BJ (cell line): ENCODE measurements at places on chromosomes 13 and 19. TPM values are rescaled to one million over a fixed set of nuclear protein-coding genes. Genes with fewer than 3 reads are reported as not detected.

DNA sequence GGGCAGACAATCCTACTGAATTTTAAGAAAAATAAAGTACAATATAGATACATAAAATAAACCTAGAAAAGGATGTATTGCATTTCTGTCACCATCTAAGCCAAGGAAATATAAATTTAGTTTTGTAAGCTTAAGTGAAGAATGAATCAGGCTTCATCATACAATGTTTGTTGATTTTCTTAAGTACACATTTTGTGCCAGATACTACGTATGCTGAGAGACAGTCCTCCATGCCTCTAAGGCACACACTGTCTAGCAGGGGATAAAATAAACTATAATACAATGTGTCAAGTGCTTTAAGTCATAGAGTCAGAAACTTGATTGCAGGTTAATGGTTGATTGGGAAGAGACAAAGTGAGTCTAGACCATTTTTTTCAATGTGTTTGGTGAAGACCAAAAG is 465.7 kb downstream of the TBC1D4 start:
- DNase-seq = no peak

- DNase-seq = no peak
Measured at GRCh38 chr13:105611424-105611823, 924.0 kb downstream of the EFNB2 start.

DNA sequence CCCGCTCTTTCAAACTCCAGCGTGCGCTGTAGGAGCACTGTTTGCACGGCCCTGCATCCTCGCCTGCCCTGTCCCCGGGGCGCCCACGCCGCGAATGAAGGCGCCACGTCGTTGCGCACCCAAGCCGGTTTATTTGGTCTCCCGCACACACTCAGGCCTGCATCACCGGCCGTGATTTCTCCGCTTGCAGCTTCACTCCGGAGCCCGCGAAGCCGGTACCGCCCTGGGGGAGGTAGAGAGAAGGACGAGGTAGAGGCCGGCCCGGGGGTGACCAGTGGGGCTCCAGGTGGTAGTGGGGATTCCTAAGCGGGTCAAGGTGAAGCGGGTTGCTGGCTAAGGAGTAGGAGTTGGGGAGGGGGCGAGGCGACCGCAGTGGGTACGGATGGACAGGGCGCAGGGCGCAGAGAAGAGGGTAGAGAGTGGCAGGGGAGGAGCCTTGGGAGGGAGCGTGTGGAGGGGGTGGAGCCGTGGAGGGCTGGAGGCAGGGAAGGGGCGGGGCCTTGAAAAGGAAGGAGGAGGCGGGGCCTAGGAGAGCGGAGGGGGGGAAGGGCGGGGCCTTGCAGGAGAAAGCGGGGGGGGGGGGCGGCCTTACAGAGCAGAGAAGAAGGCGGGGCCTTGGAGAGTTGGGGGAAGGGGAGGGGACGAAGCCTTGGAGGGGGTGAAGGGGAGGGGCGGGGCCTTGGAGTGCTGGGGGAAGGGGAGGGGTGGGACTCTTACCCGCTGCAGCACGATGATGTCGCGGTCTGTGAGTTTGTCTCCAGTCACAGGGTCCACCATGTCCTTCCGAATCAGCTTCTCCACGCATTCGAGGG is 24.6 kb downstream of the NOSIP start:
- DNase-seq = no peak

DNA sequence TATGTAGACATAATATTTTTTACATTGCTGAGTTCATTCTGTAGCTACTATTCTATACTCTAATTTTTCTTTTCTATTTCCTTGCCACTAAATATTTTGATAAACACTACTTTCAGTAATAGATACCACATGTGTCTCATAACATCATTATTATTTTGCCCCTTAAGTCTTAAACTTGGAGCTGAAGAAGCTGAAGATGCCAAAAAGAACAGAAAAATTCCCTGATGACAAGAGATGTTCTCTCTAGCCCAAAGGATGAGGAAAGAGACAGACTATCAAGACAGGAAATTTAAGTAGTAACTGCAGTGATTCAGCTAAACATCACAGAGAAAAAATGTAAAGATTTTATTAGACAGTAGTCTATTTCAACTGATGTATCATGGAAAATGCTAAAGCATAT is 322.0 kb upstream of the KLHL1 start:
- no peak for DNase-seq

ZNF556 gene
- polyA plus RNA-seq = not detected in 2 replicates

ZNF560 gene
- polyA plus RNA-seq = 0.38 and 0.96 TPM in 2 replicates
